ENCODE measurements at places on chromosomes 7 and 10. TPM values are rescaled to one million over a fixed set of nuclear protein-coding genes. Genes with fewer than 3 reads are reported as not detected.
A peak's percentile ranks its signal among the peaks of the same experiment; 100 is the strongest.

- DNase-seq: no peak
Observed at GRCh38 chr7:7221599-7222038, 39.3 kb downstream of the C1GALT1 start.

- no peak for DNase-seq
Observed at GRCh38 chr10:80491251-80492102, 37.4 kb downstream of the TSPAN14 start.

DNA sequence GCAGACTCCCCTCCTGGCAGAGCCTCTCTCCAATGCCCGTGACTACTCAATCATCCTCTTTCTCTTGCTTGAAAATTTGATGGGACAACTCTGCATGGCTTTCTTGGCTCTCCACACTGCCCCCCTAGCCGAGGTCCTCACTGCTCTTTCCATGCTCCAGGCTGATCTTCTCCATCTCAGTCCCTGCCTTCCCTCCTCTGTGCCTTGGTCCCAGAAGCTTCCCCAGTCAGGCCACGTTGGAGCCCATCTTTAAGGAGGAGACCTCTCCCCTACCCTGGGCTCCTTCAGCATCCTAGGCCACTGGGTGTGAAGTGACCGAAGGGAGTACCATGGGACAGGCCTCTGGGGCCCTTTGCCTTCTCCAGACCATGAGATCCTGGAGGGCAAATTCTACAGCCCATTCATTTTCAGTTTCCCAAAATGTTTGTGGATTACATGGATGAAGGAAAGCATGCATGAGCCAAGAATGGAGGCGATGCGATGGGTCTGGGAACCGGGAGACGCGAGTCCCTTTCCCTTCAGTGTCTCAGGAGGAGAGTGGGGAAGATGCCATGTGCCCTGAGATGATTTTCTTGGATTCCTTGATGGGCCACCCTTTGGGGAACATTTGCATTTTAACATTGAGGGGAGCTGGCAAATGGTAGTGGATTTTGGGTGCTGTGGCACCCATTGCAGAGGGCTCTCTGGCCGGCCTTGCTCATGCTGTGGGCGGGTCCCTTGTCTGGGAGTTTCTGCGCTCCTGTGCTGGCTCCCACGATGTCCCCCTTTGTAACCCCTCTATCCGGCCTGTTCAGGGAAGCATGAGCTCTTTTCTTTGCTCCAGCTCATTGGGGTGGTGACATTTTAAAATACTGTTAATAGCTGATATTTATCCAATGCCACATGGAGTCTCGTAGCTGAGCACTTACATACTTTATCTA lies 376.6 kb downstream of the RPS24 start:
- no peak for DNase-seq

DNA sequence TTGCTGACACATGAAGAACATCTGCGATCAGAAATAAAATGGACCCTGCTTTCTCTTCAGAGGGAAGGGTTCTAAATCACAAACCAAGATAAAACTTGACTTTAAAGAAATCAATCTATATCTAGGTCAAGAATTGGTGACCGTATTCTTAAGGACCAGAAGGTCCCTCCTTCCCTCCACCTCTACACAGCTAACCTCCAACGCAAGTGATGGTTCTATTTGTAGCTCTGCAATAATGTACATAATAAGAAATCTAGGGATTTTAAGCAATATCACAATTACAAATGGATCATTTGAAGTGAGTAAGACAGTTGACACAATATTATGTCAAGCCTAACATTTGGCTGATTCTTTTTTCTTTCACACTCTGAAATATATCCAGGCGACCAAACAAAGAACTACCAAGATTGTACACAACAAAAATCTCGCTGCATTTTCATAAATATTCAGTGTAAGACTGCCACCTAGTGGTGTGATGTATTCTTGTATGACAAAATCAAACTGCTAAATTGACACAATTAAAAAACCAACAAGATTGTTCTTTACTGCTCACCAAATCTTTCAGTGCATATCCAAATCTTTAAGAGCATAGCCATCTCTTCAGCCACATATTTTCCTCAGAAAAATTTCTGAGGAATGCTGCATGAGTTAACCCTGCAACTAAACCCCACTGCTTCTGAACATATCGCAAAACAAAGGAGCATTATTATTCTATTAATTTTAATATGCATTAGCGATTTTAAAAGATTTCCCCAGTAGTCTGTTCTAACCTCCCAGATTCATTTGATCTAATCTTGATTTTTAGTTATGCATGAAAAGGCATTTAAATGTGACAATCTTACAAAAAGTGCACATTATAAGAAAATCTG lies 44.5 kb downstream of the ICA1 start:
- DNase-seq: peak; percentile 58

DNA sequence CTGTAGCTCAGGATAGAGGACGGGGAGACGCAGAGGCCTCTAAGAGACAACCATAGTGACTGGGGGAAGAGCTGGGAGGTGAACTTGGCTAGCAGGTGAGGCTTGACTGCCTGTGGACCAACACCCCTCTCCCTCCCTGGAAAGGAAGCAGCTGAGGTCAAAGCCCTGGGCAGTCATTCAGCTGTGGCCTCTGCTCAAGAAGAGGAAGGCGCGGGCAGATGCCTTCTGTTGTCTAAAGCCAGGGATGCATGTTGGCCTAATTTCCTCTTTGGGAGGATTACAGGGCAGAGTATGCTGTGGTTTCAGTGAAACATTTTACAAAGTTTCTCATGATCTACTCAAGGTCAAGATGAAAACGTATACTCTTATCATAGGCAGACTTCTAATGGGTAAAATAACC lies 327.1 kb downstream of the PRPF18 start:
- no peak for DNase-seq

DNA sequence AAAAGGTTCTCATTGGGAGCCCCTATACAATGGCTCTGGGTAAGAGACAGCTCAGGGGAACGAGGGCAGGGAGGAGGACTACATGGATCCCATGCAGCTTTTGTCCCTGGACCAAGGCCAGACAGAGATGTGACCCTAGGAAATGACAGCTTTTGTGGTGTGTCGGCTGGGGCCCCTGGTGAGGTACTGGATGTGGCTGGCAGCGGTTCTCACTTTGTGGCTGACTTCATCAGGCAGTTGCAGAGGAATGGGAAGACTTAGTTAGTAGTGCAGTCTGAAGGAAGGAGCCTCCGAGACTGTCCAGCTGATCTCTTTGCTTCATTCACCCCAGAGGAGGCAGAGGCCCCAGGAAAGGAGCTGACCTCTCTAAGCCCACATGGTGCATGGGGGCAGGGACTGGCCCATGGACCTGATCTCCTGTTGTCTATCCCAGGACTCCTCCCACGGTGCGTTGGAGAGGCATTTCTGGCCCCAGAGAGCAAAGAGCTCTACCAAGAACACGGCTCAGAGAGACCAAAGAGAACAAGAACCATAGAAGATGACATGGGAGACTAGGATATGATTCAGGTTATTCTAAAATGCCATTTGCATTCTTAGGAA lies 202.9 kb downstream of the RPS24 start:
- no peak for DNase-seq

GRCh38 chr7:139771001-139771956 lies 6.5 kb downstream of the HIPK2 start:
- no peak for DNase-seq

- no peak for DNase-seq
Observed at GRCh38 chr7:122942059-122942458, 53.4 kb downstream of the TAS2R16 start.

DNA sequence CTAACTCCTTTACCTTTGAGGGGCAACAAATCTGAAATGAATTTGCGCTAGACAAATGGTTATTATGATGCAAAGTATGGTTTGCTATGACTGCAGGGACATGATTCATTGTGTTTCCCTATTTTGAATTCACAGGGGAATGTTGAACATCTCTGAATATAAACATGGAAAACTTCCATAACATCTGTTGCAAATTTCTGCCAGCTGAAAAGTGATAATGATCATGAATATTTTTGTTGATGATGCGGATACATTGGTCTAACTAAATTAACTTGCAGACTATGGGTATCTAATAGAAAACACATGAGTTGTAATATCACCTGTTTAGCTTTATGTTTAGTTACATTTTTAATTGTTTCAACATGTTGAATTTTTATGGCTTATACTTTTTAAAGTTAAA lies 1325.5 kb downstream of the REEP3 start:
- DNase-seq: no peak

- DNase-seq: no peak
Observed at GRCh38 chr7:17989546-17989945, 38.1 kb downstream of the PRPS1L1 start.

- DNase-seq: no peak
Observed at GRCh38 chr7:100882785-100883526, 6.6 kb downstream of the UFSP1 start.

- no peak for DNase-seq
Observed at GRCh38 chr10:60008816-60009215, 102.5 kb upstream of the CCDC6 start.

DNA sequence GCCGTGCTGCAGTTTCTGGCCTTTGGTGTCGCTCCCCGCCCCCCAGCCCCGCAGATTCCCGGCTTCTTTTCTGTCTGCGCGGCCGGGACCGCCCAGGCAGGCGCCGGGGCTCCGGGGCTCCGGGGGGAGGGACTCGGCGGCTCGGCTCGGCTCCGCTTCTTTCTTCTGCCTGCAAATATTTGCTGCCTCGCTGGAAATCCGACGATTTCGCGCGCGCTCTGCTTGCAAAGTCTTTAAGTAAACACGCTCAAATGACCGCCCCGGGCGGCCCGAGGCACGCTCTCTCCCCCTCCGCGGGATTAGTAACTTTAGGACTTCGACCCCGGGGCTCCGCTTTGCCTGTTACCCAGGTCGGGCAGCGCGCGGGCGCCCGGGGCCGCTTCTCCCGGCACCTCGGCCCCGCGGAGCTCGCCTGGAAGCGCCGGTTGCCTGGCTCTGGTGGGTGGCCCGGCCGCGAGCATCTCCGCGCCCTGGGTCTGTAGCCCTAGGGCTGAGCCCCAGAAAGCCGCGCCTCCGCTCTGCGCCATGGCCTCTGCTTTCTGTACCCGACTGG lies 3.9 kb upstream of the GATA3 start:
- peak; percentile 52 for DNase-seq

DNA sequence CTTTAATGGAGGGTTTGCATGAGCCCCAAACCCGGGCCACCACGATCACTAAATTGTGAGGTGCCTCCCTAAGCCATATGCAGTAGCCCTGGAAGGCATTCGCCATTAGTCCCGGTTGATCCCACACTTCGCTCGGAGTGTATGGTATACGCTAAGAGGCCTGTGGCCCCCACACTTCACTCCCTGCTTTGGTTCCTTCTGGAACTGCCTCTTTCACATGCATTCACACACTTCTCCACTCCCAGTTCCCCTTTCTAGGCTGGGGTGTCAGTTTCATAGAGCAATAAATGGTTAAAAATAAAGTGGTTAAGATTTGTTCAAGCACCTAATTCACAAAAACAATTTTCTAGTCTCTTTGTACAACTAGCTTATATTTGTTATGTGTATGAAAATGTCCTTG lies 212.1 kb upstream of the KCND2 start:
- DNase-seq: no peak

- DNase-seq: peak; percentile 55
Observed at GRCh38 chr10:125060826-125061556, 99.4 kb downstream of the CTBP2 start.

DNA sequence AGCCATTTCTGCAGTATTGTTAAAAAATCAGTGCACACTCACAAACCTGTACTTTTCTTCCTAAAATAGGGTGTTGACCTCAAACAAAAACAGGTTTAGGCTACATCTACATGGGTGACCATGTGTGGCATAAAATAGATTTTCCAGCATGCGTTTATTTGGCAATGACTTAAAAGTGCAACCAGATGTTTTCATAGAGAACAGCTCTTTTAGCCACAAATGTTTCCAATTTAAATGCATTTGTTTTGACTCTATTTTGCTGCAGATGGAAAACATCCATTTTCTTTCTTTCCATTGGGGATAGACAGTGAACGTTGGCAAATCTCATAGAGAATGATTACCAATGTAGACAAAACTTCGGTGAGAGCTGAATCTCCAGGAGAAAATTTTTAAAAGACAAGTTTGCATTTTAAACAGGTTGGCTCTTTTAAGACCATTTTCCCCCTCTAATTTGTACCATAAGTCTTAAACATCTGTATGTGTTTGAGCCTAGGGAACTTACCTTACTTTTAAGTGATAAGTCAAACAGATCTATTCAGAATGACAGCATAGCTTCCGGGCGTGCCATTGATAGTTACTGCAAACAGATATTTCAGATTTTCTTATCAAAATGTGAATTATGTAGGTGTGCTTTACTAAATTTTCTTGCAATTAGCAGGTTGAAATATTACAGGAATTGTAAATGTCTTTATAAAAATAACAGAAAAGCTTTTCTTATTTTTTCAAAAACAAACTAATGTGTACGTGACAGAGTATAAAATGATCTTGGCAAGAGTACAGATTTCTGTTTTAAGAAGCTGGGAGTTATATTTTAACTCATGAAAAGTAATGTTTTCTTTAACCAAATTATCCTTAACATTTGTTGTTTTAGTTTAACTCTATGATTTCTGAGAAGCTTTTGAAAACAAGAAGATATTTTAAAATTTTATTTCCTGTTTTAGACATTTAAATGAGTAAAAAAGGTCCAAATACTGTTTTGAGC lies 144.9 kb downstream of the HGF start:
- no peak for DNase-seq

DNA sequence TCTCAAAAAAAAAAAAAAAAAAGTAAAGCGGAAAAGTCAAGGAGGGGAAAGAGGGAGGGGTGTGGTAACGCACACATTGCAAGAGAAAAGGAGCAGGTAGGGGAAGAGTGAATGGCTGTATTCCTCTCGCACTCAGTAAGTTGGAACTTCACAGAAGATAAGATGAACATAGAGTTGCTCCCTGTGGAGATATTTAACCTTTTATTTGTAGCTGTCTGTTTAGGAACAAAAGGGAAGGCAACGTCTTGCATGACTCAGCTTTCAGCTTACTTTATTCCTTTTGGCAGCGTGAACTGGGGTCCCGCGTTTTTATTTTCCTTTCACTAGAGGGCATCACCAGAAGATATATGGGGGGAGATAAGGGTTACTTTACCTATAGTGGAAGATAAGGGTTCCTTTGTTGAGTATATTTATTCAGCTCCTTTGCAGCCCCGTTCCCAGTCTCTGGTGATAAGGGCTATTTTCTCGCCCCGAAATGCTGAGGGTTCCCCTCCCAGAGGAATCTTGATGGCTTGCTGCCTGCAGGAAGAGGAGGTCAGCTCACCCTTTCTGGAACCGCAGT lies 78.5 kb downstream of the APBB1IP start:
- DNase-seq: no peak

PYROXD2 gene
- total RNA-seq: 8.3 TPM

KMT2E gene
- 95.1 TPM for total RNA-seq

CPED1 gene
- not detected for total RNA-seq

ADRB1 gene
- total RNA-seq: 0.29 TPM

SPAM1 gene
- not detected for total RNA-seq
